ENCODE measurements at places on chromosomes 12 and 14. TPM values are rescaled to one million over a fixed set of nuclear protein-coding genes. Genes with fewer than 3 reads are reported as not detected.

DNA sequence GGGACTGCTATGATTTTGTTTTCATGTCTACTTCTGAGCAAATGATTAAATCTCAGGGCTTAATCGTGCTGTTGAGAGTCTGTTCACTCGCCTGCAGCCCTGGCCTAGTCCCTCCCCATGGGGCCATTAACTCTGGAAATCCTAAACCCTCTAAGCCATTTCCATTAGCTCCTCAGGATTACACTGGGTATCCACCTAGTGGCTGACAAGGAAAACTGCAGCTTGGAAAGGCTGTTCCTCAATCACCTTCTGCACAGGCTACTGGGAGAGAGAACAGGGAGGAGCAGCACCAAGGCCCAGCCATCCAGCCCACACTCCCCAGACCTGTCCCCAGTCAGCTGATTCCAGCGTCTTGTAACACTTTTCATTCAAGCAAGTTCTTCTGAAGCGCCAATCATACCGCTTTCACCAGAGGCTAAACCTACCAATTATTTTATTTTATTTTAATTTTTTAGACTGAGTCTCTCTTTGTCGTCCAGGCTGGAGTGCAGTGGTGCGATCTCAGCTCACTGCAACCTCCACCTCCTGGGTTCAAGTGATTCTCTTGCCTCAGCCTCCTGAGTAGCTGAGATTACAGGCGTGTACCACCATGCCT, 48.7 kb downstream of the NEUROD4 start:
- no peaks in the 10 kb centered on the region for H3K36me3 ChIP-seq
- no peaks in the 10 kb centered on the region for H3K27me3 ChIP-seq
- no peaks in the 10 kb centered on the region for H3K4me1 ChIP-seq
- H3K4me3 ChIP-seq = no peak overlapping the region
- DNase-seq = no peak
- H3K27ac ChIP-seq = no peak overlapping the region

- no peak for DNase-seq
- no peaks in the 10 kb centered on the region for H3K27me3 ChIP-seq
- H3K36me3 ChIP-seq = no peaks in the 10 kb centered on the region
- no peaks in the 10 kb centered on the region for H3K4me1 ChIP-seq
- no peak overlapping the region for H3K27ac ChIP-seq
These were observed 28.7 kb downstream of the AICDA start for GRCh38 chr12:8584004-8584403.

DNA sequence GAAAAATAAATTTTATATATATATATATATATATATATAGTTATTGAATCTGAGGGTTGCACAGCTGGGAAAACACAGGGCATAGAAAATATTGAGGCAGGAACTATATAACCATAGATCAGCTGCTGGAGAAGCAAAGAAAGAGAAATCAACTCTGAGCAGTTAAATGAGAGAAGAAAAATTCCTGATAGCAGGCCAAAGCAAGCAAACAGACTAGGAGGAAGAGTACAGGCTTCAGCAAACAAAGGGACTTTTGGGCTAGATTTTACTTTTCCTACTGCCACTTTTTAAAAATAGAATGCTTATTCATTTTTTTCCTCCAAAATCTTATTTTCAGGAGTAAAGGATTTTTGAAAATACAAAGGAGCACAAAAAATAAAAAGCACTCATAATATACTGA, 216.0 kb upstream of the PRKD1 start:
- H3K4me1 ChIP-seq = no peaks in the 10 kb centered on the region
- H3K27me3 ChIP-seq = no peaks in the 10 kb centered on the region
- DNase-seq = no peak

GRCh38 chr12:99809909-99810308, 162.4 kb downstream of the GARIN6 start:
- peaks cover 5% of the 10 kb centered on the region for H3K4me1 ChIP-seq
- H3K36me3 ChIP-seq = no peaks in the 10 kb centered on the region
- H3K27me3 ChIP-seq = no peaks in the 10 kb centered on the region
- no peak overlapping the region for H3K27ac ChIP-seq
- H3K4me3 ChIP-seq = no peak overlapping the region
- no peak for DNase-seq

DNA sequence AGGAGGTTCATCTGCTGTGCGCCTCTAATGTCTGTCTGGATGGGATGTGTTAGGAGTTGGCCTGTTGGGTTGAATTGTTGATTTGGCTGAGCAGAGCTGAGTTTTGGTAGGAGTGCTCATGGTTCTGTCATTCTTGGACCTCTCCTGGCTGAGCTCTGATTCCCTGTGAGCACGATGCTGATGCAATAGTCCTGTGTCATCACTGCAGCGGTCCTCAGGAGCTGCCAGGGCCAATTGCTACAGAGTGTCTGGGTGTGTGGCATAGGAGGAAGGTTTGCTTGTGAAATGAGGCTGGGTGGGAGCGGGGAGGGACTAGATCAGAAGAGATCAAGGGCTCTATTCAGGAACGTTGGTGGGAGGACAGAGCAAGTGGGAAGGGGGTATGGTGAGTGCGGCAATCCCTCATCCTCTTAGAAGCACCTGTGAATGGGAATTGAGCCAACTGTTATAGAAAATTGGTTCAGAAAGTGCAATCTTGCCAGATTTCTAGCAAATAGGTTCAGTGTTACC, 21.2 kb downstream of the PEX5 start:
- DNase-seq = no peak
- no peaks in the 10 kb centered on the region for H3K27me3 ChIP-seq
- no peak overlapping the region for H3K4me3 ChIP-seq

Gene ZNF385A
- total RNA-seq = 12.8 TPM

DNA sequence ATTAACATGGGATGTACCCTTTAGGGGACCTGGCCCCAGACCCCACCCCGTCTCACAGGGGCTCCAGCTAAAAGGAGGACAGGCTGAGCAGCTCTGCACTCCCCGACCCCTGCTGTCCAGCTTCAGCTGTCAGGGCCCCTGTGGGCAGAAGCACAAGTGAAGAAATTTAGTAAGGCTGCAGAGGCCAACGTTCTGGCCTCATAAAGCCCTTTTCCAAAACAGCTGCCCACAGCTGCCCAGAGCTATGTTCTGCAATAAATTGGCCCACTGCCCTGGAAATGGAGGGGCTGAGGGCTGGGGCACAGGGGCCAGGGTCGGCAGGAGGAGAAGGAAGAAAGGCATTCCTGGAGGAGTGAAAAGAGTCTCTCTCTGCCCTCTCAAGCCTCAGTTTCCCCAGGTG, 357.1 kb downstream of the BCL11B start:
- no peaks in the 10 kb centered on the region for H3K27me3 ChIP-seq
- no peaks in the 10 kb centered on the region for H3K36me3 ChIP-seq
- H3K27ac ChIP-seq = no peak overlapping the region

DNA sequence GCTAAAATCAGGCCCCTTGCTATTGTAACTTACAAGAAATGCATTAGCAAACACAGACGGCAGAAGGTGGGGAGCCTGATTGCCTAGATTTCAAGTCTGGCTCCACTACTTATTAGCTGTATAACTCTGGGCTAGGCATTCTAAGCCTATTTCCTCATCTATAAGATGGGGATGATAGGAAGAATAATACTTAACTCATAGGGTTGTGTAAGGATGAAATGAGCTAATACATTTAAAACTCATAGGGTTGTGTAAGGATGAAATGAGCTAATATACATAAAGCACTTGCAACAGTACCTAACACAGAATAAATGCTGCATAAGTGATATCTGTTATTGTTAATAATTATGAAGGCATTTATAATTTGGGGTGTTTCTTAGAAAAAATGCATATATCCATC, 60.1 kb upstream of the DIO2 start:
- no peaks in the 10 kb centered on the region for H3K4me1 ChIP-seq
- H3K4me3 ChIP-seq = no peak overlapping the region
- no peak for DNase-seq
- no peak overlapping the region for H3K27ac ChIP-seq

- H3K4me1 ChIP-seq = no peaks in the 10 kb centered on the region
- DNase-seq = no peak
- no peaks in the 10 kb centered on the region for H3K36me3 ChIP-seq
- H3K4me3 ChIP-seq = no peak overlapping the region
- no peak overlapping the region for H3K27ac ChIP-seq
These were observed 19.8 kb upstream of the AQP2 start for GRCh38 chr12:49930515-49931288.

GRCh38 chr12:100445081-100445481, 28.6 kb upstream of the NR1H4 start:
- no peak overlapping the region for H3K4me3 ChIP-seq
- H3K27ac ChIP-seq = no peak overlapping the region
- H3K36me3 ChIP-seq = no peaks in the 10 kb centered on the region
